Upper lobe of right lung (tissue), 1 donor: ENCODE measurements at places on chromosomes 6 and 20.

GRCh38 chr6:38151580-38152500 is 332.3 kb downstream of the ZFAND3 start:
- H3K4me1 ChIP-seq, result peaks cover 25% of the 10 kb centered on the region
- H3K27me3 ChIP-seq, result no peaks in the 10 kb centered on the region
- H3K36me3 ChIP-seq, result no peaks in the 10 kb centered on the region
- H3K27ac ChIP-seq, result no peak overlapping the region
- no peak overlapping the region for H3K4me3 ChIP-seq

- H3K4me3 ChIP-seq, result no peak overlapping the region
- no peak for DNase-seq
- no peaks in the 10 kb centered on the region for H3K27me3 ChIP-seq
- H3K36me3 ChIP-seq, result no peaks in the 10 kb centered on the region
- no peaks in the 10 kb centered on the region for H3K4me1 ChIP-seq
Measured at GRCh38 chr6:9708600-9708999, 706.3 kb downstream of the TFAP2A start.

GRCh38 chr20:6623989-6624388 is 143.5 kb upstream of the BMP2 start:
- H3K4me1 ChIP-seq, result no peaks in the 10 kb centered on the region
- H3K36me3 ChIP-seq, result no peaks in the 10 kb centered on the region
- no peaks in the 10 kb centered on the region for H3K27me3 ChIP-seq
- no peak overlapping the region for H3K27ac ChIP-seq
- no peak for DNase-seq

DNA sequence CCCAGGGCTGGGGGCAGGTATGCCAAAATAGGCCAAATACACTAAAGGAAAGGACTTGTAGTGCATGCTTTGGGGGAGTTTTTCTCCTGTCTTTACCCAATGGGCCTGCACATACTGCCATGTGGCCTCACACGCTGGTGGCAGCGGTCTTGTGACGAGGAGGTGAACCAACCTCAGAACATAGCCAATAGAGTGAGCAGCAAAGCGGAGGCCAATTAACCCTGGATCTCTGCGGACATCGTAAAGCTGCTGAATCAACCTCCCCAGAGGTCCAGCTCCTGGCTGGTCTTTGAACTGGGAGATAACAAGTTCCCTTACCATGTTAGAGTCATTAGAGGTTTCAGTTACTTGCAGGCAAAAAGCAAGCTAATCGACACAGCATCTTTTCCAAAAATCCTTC is 280.1 kb downstream of the PREX1 start:
- H3K4me3 ChIP-seq, result no peak overlapping the region
- no peak for DNase-seq
- H3K4me1 ChIP-seq, result no peaks in the 10 kb centered on the region

DNA sequence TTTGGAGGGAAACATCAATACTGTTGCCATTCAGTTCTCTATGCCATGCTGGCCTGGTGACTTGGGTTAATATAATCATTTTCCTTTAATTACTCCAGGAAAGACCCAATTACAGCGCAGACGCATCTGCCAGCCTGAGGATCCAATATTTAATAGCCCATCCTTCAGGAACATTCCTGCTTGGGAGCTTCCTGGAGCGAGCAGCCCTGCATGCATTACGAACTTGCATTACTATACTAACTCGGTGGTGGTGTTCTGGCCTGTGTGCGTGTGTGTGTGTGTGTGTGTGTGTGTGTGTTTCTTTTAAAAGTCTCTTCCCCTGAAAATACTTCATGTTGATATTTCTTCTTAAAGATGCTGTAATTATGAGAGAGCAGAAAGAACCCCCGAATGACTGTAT is 26.5 kb downstream of the PMEPA1 start:
- H3K36me3 ChIP-seq, result no peaks in the 10 kb centered on the region
- no peak overlapping the region for H3K27ac ChIP-seq
- peaks cover 5% of the 10 kb centered on the region for H3K4me1 ChIP-seq
- H3K4me3 ChIP-seq, result no peak overlapping the region
- H3K27me3 ChIP-seq, result no peaks in the 10 kb centered on the region

- no peak overlapping the region for H3K4me3 ChIP-seq
- H3K36me3 ChIP-seq, result no peaks in the 10 kb centered on the region
- H3K4me1 ChIP-seq, result peaks cover 4% of the 10 kb centered on the region
- H3K27me3 ChIP-seq, result no peaks in the 10 kb centered on the region
- no peak overlapping the region for H3K27ac ChIP-seq
Measured at GRCh38 chr20:31822421-31823330, 3.5 kb downstream of the MYLK2 start.

GRCh38 chr20:24332956-24333355 is 136.5 kb upstream of the SYNDIG1 start:
- H3K27ac ChIP-seq, result no peak overlapping the region
- H3K27me3 ChIP-seq, result no peaks in the 10 kb centered on the region
- H3K4me1 ChIP-seq, result no peaks in the 10 kb centered on the region
- H3K36me3 ChIP-seq, result no peaks in the 10 kb centered on the region
- no peak overlapping the region for H3K4me3 ChIP-seq

- H3K4me1 ChIP-seq, result peaks cover 53% of the 10 kb centered on the region
- H3K36me3 ChIP-seq, result no peaks in the 10 kb centered on the region
- peak overlapping the region; percentile 95 for H3K27ac ChIP-seq
- H3K27me3 ChIP-seq, result no peaks in the 10 kb centered on the region
Measured at GRCh38 chr6:163419413-163420288, 5.1 kb downstream of the QKI start.

DNA sequence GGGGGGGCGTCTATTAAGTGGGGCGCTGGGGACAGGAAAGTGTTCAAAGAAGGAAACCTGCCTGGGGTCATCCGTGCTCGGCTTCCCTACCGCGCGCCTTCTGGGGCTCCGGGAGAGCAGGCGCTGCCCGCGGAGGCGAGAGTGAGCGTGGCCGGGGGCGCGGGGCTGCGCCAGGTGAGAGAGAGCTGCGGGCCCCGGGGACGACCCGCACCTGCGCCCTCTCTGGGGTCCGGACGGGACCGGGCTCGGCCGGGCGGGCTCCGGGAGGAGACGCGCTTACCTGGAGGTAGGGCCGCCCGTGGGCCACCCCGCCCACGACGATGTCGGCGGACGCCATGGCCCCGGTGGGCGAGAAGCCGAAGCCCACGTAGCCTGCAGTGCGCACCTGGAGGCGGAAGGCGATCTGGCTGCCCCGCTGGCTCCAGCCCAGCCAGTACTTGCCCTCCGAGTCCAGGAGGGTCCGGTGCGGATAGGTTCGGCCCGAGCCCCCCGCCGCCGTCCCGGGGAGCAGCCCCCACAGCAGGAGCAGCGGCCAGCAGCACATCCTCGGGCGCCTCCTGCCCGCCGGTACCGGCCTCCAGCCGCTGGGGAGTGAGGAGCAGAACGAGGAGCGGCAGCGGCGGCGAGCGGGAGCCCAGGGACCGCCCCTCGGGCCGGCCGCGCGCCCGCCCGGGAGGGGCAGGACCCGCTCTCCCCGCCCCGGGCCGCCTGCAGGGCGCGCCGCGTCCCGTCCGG is at the start of gene MOXD1:
TSS of gene MOXD1 (minus strand) at position 593 of the 735 bp plus-strand sequence. CDS start at position 544, 49 bp downstream.
- DNase-seq, result peak; percentile 75
- no peaks in the 10 kb centered on the region for H3K4me1 ChIP-seq
- H3K27ac ChIP-seq, result peak within 1 kb of the TSS; percentile 63
- H3K36me3 ChIP-seq, result no peaks in the 10 kb centered on the region
- peaks cover 24% of the 10 kb centered on the region for H3K27me3 ChIP-seq

DNA sequence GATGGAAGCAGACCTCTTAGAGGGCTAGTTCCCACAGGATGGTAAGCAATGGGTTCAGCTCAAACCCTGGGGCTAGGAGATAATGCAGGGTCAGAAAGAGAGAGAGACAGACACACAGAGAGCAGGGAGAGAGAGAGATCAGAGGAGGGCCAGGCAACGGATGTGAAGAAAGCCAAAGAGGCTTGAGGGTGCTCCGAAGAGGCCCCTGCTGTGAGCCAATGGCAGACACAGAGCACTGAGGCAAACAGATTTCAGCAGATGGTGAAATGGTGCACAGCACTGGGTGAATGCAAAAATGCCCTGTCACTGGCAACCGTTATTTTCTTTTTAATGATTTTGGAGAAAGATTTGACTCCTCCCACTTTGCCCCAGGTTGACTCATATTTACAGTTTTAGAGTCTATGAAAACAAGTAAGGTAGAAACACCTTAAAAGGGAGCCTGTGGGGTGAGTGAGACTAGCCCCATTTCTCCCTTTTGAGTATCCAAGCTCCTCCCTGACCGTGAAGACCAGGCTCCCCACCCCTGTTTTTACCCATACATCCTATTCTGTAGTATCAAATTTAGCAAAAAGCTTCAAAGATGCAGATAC is 840 bp downstream of the DEFB132 start:
- H3K36me3 ChIP-seq, result no peaks in the 10 kb centered on the region
- H3K4me3 ChIP-seq, result no peak overlapping the region
- no peak for DNase-seq
- peaks cover 6% of the 10 kb centered on the region for H3K27me3 ChIP-seq

- H3K4me1 ChIP-seq, result peaks cover 7% of the 10 kb centered on the region
- H3K27me3 ChIP-seq, result no peaks in the 10 kb centered on the region
- no peak for DNase-seq
- no peak overlapping the region for H3K4me3 ChIP-seq
- H3K36me3 ChIP-seq, result no peaks in the 10 kb centered on the region
- H3K27ac ChIP-seq, result no peak overlapping the region
Measured at GRCh38 chr6:37192666-37193065, 22.7 kb downstream of the PIM1 start.

DNA sequence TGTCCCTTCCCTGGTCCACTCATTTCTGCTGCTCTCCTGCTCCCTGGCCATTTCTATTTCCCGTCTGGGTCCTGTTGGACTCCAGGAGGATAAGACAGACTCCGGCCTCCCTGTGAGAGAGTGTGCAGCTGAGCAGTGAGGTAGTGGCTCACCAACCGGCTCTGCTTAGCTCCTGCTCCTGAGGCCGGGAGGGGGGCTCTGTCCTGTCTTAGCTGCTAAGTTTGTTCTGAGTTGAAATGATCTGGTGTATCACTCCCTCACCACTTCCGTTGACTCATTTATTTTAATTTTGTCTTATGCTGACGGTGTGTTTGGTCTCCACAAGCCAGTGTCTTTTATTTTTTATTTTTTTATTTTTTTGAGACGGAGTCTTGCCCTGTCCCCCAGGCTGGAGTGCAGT is 148.5 kb upstream of the PDE10A start:
- DNase-seq, result no peak
- no peak overlapping the region for H3K4me3 ChIP-seq
- no peaks in the 10 kb centered on the region for H3K27me3 ChIP-seq
- H3K36me3 ChIP-seq, result no peaks in the 10 kb centered on the region
- no peak overlapping the region for H3K27ac ChIP-seq

GRCh38 chr6:163773646-163774045 is 359.1 kb downstream of the QKI start:
- H3K36me3 ChIP-seq, result no peaks in the 10 kb centered on the region
- DNase-seq, result no peak
- H3K27me3 ChIP-seq, result no peaks in the 10 kb centered on the region
- no peaks in the 10 kb centered on the region for H3K4me1 ChIP-seq

DNA sequence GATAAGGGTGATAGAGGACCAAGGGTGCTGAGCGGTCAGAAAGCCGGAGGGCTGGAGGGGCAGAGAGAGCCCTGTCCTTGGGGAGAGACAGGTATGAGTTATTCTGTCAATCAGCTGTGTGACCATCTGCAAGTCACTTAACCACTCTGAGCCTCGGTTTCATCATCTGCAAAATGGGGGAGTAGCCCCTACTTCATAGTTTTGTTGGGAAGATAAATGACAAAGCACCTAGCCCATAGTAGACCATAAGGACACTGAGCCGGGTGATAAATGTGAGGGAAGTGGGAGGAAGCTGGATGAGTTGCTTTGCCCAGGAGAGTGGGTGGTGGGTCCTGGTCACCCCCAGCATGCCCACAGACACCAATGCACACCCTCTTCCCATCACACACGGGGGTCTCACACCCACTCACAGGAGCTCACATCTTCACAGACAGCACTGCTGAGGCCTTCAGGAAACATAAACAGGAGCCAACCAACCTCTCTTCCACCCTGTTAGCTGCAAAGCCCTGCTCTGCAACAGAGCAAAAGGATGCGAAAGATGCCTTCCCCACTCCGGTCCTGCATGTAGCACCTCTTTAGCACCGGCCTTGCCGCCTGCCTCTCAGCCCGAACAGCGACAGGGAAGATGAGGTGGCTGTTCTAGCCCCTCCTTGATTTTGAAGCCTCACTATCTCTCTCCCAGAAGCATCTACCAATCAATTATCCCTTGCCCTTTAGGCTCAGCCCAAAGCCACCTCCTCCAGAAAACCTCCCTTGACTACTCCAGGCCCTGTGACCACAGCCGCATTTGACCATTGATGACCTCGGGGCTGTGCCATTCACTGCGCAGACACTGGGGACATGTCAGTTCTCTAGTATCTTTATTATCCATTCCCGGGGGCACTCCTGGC is 18.9 kb downstream of the SPDEF start:
- no peaks in the 10 kb centered on the region for H3K36me3 ChIP-seq
- no peak overlapping the region for H3K4me3 ChIP-seq
- H3K27me3 ChIP-seq, result no peaks in the 10 kb centered on the region
- no peak overlapping the region for H3K27ac ChIP-seq
- H3K4me1 ChIP-seq, result no peaks in the 10 kb centered on the region
- DNase-seq, result no peak

- no peak overlapping the region for H3K27ac ChIP-seq
- no peak overlapping the region for H3K4me3 ChIP-seq
- peaks cover 16% of the 10 kb centered on the region for H3K4me1 ChIP-seq
- H3K36me3 ChIP-seq, result no peaks in the 10 kb centered on the region
Measured at GRCh38 chr6:340186-340955, 48.1 kb downstream of the DUSP22 start.

GRCh38 chr6:139647016-139647415 is 272.6 kb upstream of the CITED2 start:
- no peak overlapping the region for H3K27ac ChIP-seq
- DNase-seq, result no peak
- H3K27me3 ChIP-seq, result no peaks in the 10 kb centered on the region
- H3K4me1 ChIP-seq, result no peaks in the 10 kb centered on the region

- no peaks in the 10 kb centered on the region for H3K36me3 ChIP-seq
- H3K27me3 ChIP-seq, result no peaks in the 10 kb centered on the region
- peaks cover 24% of the 10 kb centered on the region for H3K4me1 ChIP-seq
- no peak overlapping the region for H3K27ac ChIP-seq
Measured at GRCh38 chr20:19254956-19255355, 42.5 kb downstream of the SLC24A3 start.

DNA sequence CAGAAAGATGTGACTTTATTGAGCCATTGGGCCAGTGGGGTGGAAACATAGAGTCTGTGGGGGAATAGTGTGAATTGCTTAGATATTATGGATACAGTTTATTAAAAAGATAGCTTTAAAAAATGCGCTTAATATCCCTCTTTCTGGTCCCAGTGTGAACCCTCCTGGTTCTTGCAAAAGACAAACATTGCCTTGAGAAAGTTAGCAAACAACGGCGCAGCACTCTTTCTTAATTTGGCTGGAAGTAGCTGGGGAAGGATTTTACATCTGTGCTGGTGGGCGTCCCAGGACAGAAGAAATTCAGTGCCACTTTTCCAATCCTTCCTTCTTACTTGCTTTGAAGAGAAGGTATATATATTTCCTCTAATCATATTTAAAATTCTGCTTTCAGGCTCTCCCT is 191.4 kb upstream of the ZFP64 start:
- H3K36me3 ChIP-seq, result no peaks in the 10 kb centered on the region
- DNase-seq, result no peak
- no peaks in the 10 kb centered on the region for H3K27me3 ChIP-seq
- no peak overlapping the region for H3K27ac ChIP-seq
- no peak overlapping the region for H3K4me3 ChIP-seq

DNA sequence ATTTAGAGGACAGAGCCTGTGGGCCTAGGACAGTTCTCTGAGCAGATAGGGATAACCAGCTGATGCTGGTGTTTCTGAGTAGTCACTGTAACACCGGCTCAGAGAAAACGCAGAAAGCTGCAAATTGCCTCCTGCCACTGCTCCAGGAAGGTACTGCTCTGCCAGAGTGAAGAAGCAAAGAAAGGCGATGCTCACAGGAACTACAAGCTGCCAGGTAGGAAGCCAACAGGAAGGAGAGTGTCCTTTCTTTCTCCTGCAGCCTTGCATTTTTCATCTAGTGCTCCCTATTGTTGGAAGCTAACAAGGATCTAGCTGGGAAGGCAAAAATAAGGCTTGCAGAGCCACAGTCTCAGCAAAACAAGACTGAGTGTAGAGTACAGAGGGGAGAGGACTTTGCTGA is 70.7 kb upstream of the RAB32 start:
- no peak for DNase-seq
- H3K27ac ChIP-seq, result no peak overlapping the region
- no peaks in the 10 kb centered on the region for H3K4me1 ChIP-seq
